Renal cortex interstitium (tissue), 15 donors: ENCODE measurements at places on chromosomes 2 and 18. TPM values are rescaled to one million over a fixed set of nuclear protein-coding genes. Genes with fewer than 3 reads are reported as not detected.

- peak; percentile 36 for DNase-seq
Observed at GRCh38 chr2:25042321-25043240, 705 bp downstream of the EFR3B start.

DNA sequence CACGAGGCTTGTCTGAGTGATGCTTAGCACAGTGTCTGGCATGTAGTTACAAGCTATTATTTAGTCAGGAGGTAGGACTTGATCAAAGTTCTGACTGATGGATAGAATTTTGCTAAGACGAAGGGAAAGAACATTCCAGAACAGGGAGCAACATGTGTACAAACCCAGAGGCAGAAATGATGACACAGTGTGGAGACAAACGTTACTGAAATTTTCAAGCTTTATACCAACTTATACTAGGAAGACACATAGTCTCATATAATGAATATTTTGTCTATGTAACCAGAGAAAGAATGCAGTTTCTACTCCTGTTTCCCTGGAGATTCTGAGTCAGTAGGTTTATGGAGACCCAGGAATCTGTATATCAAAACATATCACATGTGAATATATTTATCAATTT lies 123.4 kb downstream of the FAM124B start:
- no peak for DNase-seq

MAP3K19 gene
- 0.42 TPM for polyA plus RNA-seq

DNA sequence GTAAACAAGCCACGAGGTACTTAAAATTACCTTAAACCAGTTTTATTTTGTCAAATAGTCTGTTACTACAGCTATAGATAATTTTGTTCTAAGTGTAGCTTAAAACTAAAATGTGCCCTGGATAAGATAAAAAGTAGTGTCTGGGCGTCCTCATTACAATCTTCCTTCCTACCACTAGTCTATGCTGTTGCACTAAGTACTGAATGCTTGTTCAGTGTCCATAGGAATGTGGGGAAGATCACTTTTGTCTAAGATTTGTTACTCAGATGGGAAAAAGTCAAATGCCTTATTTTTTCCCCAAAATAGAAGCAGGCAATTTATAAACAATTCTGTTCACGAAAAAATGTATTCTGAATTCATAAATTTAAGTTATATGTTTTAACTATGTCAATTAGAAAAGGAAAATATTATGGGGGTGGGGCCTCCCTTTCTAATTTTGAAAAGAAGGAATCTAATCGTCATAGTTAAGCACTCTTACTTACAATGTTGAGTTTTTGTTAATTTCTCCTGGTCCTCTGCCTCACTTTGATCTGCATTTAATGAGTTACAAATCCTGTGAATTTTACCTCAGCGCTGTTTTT lies 140.4 kb upstream of the VRK2 start:
- DNase-seq: peak; percentile 17

TET3 gene
- 22.4 TPM for polyA plus RNA-seq

GALR1 gene
- polyA plus RNA-seq: 0.09 TPM

PROKR1 gene
- polyA plus RNA-seq: 0.17 TPM

CPO gene
- 1.6 TPM for polyA plus RNA-seq

GRCh38 chr2:43005245-43005974 lies 213.0 kb upstream of the HAAO start:
- no peak for DNase-seq
